ENCODE measurements at places on chromosomes 16 and 17. TPM values are rescaled to one million over a fixed set of nuclear protein-coding genes. Genes with fewer than 3 reads are reported as not detected.

PNPO gene
- 1.7 TPM for polyA plus RNA-seq

WNT3 gene
- polyA plus RNA-seq = 7.6 TPM

CD68 gene
- polyA plus RNA-seq = not detected

COL1A1 gene
- 0.14 TPM for polyA plus RNA-seq

NPIPA3 gene
- polyA plus RNA-seq = 3.3 TPM

CTRL gene
- polyA plus RNA-seq = 3.2 TPM

KRTAP3-2 gene
- polyA plus RNA-seq = not detected

NUFIP2 gene
- polyA plus RNA-seq = 20.9 TPM

CD300LB gene
- not detected for polyA plus RNA-seq

BICDL2 gene
- 0.37 TPM for polyA plus RNA-seq

AGRP gene
- polyA plus RNA-seq = not detected

EVPLL gene
- not detected for polyA plus RNA-seq

CDH11 gene
- polyA plus RNA-seq = 23.4 TPM

TMEM235 gene
- not detected for polyA plus RNA-seq

CDC27 gene
- polyA plus RNA-seq = 47.5 TPM

NFAT5 gene
- polyA plus RNA-seq = 11.5 TPM

CSH2 gene
- polyA plus RNA-seq = not detected

TNFRSF17 gene
- polyA plus RNA-seq = not detected

TBC1D3C gene
- polyA plus RNA-seq = 8.1 TPM

LYZL6 gene
- polyA plus RNA-seq = not detected

UMOD gene
- not detected for polyA plus RNA-seq

SLC7A6 gene
- polyA plus RNA-seq = 36.0 TPM

TCAP gene
- polyA plus RNA-seq = 3.3 TPM

VAT1L gene
- polyA plus RNA-seq = 60.6 TPM

MILR1 gene
- polyA plus RNA-seq = not detected

MYH2 gene
- polyA plus RNA-seq = 0.04 TPM

ATP1B2 gene
- polyA plus RNA-seq = 3.2 TPM

DRC7 gene
- 1.4 TPM for polyA plus RNA-seq

TBC1D3H gene
- not detected for polyA plus RNA-seq

PPL gene
- 0.66 TPM for polyA plus RNA-seq

RHBDL1 gene
- polyA plus RNA-seq = 7.2 TPM

FNDC8 gene
- polyA plus RNA-seq = not detected

All from neural cell (in vitro differentiated cells).